Activated CD4-positive, CD25-positive, alpha-beta regulatory T cell (primary cell): ENCODE measurements at places on chromosomes 5 and 9.

GRCh38 chr5:177538876-177539275 lies 15.5 kb downstream of the FAM193B start:
- DNase-seq = no peak

DNA sequence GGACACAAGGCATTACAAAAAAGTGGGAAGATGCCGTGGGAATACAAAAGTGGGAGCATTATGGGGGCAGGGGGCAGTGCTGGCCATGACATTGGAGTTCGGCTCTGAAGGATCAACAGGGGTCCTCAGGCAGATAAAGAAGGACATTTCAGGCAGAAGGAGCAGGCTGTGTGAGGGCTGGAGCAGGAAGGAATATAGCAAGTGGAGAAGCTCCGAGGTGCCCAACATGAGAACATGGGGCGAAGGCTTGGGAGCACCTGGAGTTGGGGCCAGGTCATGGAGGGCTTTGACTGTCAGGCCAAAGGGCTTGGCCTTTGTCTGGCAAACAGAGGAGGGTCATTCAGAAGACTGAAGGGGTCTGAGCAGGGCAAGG lies 2.5 kb downstream of the B4GALT7 start:
- no peak for DNase-seq

- no peak for DNase-seq
Observed at GRCh38 chr5:150107909-150108447, 21.6 kb upstream of the CSF1R start.

GRCh38 chr9:123835821-123836220 lies 94.1 kb downstream of the DENND1A start:
- no peak for DNase-seq

DNA sequence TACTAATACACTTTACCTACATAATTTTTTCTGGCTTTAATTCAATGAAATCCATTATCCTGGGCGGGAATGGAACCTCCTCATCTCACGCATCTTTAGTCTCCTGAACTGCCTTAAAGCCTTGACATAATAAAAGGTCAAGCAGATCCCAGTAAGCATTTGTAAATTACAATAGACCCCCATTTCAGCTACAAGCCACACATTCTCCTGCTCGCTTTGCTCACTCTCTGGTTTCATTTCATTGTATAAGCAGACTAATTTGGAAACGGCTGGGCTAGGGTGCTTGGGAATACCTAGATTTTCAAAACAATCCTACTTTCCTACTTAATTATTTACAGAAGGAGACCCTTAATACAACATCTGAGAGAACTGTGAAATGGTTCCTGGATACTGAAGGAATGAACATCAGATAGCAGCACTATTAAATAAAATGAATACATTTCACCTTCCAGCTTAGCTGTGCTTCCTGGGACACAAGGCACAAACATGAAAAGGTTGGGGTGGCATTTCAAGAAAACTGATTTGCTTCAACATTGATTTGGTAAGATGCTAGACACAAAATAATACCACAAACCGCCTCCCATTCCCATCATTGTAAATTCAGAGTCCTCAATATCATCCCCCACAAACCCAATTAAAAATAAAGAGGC lies 1.5 kb downstream of the JAKMIP2 start:
- DNase-seq = no peak

- DNase-seq = no peak
Observed at GRCh38 chr5:30355675-30356074, 837.8 kb upstream of the CDH6 start.

GRCh38 chr9:3502560-3503398 lies 23.0 kb downstream of the RFX3 start:
- DNase-seq = no peak

DNA sequence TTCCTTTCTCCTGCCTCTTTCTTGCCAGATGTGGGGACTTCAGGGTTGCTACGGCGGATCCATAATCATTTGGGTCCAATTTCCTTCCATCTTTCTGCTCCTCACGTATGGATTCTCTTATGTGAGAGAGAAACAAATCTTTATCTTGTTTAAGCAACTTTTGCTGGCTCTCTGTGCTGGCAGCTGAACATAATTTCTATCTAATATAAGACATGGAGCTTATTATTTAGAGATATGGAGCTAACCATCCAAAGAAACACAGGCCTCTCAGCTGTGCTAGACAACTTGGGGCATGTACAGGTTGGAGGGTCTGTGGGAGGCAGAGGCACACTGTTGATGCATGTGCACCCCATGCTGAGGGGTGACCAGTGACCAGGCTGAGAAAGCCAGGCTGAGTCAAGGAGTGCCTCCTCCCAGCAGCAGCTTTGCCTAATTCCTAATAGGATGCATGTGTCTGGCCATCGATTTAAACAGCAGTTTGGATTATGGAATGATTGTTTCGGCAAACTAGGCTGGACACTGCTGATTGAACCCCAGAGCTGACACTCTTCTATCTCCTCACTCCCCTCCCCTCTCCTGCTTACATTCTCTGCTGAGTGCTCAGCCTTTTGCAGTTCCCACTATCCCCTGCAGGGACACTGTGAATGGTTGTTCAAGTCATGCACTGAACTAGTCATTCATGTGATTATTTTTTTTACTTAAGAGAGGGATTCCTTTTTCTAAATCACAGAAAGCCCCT lies 195.8 kb downstream of the ERCC6L2 start:
- DNase-seq = no peak

DNA sequence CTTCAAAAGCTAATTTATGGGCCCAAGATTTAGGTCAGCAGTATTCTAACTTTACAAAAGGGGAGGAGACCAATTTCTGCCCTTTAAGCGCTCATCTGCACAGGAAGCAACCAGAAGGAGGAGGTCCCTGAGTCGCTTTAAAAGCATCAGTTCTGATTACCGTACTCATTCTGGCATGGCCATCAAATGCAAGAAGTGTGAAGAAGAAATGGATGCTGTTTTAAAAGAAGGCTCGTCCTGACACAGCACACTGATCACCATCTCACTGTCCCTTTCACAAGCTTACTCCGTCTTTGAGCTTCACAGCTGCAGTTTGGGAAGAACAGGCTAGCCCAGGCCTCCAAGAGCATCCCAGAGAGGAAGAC lies 17.5 kb downstream of the ZNF608 start:
- DNase-seq = no peak

- DNase-seq = no peak
Observed at GRCh38 chr5:169011009-169011408, 289.9 kb downstream of the SLIT3 start.

- DNase-seq = no peak
Observed at GRCh38 chr5:173383711-173384110, 55.5 kb upstream of the STC2 start.
